ENCODE measurements at places on chromosomes 1 and 21.
A peak's percentile ranks its signal among the peaks of the same experiment; 100 is the strongest.

GRCh38 chr1:194734970-194735369 lies 1548.6 kb upstream of the B3GALT2 start:
- DNase-seq, result no peak

- no peak for DNase-seq
These were observed 276.3 kb downstream of the FOXD2 start for GRCh38 chr1:47713975-47714767.

DNA sequence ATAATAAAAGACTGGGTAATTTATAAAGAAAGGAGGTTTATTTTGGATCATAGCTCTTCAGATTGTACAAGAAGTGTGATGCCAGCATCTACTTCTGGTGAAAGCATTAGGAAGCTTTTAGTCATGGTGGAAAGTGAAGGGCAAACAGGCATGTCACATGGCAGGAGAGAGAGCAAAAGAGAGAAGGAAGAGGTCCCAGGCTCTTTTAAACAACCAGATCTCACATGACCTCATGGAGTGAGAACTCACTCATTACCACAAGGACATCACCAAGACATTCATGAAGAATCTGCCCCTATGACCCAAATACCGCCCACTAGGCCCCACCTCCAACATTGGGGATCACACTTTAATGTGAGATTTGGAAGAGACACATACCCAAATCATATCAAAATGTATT lies 10.0 kb downstream of the RPTN start:
- DNase-seq, result no peak

GRCh38 chr21:28229814-28230213 lies 762.9 kb downstream of the LTN1 start:
- DNase-seq, result no peak

DNA sequence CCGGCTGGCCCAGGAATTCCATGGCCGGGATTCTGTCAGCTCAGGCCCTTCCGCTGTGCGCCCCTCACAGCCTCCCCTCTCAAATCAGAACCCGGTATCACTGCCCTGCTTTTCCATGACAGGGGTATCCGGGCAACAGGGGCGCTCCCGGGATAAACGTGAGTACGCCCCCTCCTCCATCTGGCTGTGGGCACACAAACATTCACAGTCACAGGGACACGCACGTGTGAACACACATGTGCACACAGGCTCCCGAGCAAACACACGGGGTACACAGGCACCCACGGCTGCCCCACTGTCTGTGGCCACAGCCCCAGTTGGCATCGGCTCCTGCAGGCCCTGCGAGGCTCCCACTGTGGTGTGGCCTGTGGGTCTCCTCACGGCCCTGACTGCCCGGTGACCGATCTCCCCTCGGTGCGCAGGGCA lies 16.7 kb downstream of the COL6A1 start:
- no peak for DNase-seq

DNA sequence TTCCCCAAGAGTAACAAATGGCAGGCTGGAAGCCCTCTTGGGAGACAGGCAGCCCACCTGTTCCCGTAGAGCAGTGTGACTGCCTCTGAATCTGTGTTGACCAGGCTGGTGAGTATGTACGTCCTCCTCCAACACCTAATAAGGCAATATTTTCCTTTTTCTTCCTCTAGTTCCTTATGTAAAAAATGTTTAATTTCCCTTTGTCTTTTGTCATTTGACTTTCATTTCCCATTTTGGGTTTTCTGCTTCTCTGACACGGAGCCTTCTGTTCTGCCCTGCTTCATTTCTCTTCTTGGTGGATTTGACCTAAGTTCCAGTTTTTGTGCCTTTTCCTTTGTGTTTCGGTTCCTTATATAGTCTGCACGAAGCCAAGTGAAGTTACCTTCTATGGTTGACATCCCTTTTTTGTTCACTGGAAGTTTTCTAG lies 65.8 kb upstream of the ATF3 start:
- no peak for DNase-seq

DNA sequence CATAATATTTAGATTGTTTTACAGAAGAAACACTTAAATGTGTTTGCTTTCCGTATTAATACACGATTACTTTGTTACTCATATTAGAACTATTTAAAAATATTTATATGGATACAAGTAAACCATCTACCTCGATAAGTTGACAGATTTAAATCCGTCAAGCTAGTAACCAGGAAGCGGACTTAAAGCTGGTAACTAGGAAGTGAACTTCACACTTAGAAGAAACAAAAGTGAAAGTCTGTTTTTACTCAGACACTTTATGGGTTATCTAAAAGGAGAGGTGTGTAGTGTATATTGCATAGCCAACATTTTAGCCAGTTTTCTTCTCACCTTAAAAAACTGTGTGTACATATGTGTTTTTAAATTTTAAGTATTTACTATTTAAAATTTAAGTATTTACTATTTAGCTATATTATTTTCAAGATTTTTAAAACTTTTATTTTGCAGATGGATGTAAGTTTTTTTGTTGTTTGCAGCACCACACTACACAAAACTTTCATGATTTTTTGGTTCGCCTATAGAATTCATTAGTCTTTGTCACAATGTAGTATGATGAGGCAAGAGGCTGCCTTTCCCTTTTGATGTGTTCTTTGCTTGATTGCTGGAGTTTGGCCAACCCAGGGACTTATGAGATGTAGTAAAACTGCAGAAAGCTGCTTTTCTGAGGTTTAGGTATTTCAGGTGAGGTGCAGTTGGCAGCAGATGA lies 2.7 kb downstream of the USP25 start:
- no peak for DNase-seq

- DNase-seq, result no peak
These were observed 5.6 kb upstream of the SLX9 start for GRCh38 chr21:44934276-44934675.

GRCh38 chr21:43775795-43776430 lies at the start of gene CSTB:
Gene CSTB, minus strand, starts transcription at chr21:43776308. Its CDS starts 39 bp downstream, at chr21:43776269.
- DNase-seq, result peak; percentile 73

- no peak for DNase-seq
These were observed 40.0 kb downstream of the L1TD1 start for GRCh38 chr1:62234688-62235087.

DNA sequence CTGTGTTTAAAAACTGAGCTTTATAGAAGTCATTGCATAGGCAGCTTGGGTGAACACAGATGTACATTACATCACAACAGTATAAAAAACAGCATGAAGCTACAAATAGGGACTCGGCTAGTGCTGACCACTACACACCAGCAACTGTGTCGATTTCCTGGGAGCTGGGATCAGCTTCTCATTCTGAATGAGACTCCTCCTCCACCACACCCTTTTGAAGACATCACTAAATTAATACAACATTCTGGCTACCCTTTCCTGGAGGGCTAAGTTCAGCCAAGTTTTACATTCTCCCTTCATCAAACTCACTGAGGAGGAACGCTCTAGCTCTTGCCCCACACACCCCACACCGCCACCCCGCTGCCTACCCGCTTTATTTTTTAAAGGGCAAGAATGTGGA lies 102.7 kb downstream of the ERG start:
- DNase-seq, result no peak

DNA sequence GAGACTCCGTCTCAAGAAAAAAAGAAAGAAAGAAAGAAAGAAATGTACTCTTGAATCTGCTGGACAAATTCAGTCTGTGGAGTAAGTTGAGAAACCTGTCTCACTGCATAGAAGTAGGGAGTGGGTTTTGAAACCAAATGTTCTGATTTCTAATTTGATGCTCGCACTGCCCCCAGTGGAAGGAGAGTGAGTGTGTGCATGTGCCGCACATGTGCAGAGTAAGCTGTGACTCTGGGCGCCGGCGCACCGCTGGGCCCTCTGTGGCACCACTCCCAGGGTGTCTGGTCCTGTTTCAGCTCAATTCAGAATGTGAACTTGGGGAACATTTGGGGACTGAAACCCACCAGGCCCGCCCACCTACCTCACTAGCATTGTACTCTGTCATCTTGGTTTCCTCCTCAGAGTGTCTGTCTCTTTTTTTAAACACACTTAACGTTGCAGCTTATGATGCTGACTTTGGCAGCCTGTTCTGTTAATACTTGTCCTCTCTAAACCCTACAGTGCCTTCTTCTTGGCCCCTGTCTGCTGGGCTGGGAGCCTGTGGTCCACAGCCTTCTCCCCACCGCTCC lies 104.6 kb downstream of the CACNA1E start:
- no peak for DNase-seq

DNA sequence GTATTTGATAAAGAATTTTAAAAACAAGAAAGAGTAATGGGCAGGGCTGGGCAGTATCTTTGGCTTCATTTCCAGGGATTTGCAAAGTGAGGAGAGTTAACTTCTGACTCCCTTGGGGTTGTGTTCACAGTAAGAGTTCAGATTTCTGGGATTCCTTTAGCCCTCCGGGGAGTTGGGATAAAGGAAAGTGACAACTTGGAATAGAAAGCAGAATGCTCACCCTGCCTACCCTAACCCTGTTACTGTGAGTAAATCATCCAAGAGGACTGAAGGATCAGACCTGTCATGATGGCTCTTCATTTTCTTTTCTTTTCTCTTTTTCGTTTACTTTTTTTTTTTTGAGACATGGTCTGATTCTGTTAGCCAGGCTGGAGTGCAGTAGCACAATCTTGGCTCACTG lies 76.1 kb downstream of the CACHD1 start:
- DNase-seq, result no peak

DNA sequence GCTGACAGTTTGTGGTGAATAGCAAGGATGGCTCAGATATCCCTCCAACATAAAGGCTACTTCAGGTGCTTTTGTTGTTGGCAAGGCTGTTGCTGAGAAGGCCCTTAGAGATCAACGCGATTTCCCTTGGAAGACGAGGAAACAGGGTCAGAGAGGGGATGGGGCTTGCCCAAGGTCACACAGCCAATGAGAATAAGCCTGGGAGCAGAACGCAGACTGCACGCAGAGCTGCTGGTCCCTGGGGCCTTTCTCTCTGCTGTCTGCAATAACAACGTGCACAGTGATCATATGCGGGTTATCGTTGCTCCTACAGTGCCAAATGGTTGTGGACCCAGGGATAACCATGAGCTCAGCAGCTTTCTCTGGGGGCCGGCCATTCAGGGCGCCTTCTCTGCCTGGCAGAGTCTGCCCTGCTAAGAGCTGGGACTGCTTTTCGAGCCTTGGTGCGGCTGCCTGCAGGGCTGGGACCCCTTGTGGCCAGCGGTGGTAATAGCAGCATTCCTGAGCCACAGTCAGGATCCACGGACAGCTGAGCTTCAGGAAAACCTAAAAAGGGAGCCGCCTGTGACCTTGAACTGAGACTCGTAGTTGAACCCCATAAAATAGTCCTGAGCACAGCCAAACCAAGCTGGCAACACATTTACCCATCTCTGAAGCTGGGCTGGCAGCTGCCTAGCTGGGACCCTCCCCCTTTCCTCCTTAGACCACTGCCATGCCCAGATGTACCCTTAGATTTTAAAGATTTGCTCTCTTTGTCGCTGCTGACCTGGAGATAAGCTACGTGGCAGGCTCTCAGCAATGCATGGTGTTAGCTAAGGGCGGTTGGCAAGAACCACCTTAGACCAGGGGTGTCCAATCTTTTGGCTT lies 39.8 kb downstream of the HTR6 start:
- DNase-seq, result peak; percentile 32
